Stimulated activated CD4-positive, alpha-beta T cell treated with anti-CD3 and anti-CD28 coated beads, Interleukin-15, amount 100 ng/mL, for 1 hour (primary cell): ENCODE measurements at places on chromosomes 7 and 10.

DNA sequence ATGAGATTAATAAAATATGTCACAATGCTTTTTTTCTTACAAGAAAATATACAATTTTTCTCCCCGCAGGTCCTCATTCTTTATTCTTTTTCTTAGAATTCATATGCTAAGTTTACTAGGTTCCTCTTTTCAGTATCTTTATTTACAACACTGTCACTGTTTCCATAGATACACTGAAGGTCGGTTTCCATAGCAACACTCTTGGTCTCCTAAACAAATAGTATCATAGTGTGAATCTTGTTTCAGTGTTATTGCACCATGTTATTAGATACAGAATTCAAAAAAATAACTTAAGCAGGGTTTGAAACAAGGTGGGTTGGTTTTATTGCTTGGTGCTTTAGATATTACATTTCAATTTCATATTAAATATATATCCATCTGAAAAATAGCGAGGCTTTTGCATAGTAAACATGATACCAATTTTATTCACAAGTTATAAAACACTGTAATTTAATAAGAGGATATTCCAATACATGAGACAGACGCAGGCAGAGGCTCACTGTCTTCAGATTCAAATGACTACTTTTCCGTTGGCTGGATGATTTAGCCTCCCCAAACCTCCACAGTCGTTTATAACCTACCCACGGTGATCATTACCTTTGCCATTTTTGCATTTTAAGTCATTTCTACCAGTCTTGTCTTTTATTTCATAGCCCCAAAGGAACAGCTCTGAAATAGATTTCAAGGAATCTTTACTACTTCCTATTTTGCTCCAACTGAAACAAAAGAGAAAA is 88.9 kb upstream of the KLF6 start:
- no peak for DNase-seq

DNA sequence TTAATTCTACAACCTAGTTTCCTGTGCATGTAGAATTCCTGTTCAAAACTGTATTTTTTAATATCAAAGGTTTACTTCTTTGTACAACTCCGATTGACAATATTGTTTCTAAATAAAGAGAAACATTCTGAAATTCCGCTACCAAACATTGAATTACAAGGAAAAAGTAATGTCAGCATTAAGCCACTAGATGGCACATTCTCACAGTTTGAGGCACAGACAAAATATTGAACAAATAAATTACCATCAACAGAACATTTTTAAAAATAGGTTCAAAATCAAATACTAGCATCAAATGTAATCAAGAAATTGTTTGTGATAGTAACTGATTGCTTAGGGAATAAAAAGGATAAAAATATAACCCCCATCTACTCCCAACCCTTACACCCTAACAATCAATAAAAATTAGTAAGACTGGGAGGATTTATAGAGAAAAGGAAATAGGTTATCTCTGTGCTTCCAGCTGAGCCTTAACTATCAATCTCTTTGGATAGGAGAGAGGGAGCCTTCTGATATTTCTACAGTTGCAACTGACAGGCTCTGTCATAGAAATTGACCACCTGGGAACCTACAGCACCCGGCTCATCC is 86.6 kb upstream of the C7orf33 start:
- no peak for DNase-seq

DNA sequence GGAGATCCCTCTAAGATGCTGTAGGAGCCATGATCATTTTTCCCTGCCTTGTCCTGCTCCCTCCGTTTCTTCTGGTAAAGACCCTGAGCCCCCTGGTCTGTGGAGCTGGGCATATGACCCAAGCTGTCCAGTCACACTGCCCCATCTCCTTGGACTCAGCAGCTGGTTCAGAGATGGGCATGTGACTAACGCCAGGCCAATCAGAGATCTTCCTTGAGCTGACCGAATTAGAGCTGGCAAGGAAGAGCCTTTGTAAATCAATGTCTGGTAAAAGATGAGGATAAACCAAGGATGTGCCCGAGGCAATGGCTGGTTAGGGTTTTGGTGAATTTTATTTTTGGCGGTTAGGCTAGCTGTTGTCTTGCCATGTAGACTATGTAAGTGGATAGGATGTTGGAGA is 173.3 kb downstream of the LCOR start:
- no peak for DNase-seq

GRCh38 chr10:121079226-121079625 is 228.1 kb downstream of the WDR11 start:
- DNase-seq: no peak

GRCh38 chr10:84175436-84175835 is 1.8 kb downstream of the GPR15LG start:
- DNase-seq: no peak

GRCh38 chr7:45088821-45089340 is at the start of gene NACAD:
Gene NACAD, minus strand, starts transcription at chr7:45088969. Its CDS starts 75 bp downstream, at chr7:45088894.
- DNase-seq: no peak

- DNase-seq: no peak
Observed at GRCh38 chr10:80260295-80261243, 28.9 kb downstream of the MAT1A start.

- DNase-seq: no peak
Observed at GRCh38 chr7:113159746-113160339, 41.5 kb upstream of the SMIM30 start.

DNA sequence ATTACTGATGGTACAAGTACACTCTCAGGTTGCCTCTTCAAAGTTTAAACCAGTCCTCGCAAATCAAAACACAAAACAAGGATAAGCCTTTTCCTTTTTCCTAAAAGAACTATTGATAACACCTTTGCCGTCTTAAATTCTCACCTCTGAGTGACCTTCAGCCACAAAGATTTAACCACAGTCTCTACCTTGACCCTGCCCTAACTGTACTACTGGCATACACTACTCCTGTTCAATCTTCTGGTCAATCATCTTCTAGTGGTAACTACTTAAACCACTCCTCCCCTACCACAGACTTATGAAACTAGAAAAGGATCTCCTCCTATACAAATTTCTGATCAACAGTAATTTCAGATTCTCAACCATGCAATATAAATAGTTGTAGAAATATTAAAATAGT is 15.1 kb downstream of the UPF2 start:
- DNase-seq: no peak

DNA sequence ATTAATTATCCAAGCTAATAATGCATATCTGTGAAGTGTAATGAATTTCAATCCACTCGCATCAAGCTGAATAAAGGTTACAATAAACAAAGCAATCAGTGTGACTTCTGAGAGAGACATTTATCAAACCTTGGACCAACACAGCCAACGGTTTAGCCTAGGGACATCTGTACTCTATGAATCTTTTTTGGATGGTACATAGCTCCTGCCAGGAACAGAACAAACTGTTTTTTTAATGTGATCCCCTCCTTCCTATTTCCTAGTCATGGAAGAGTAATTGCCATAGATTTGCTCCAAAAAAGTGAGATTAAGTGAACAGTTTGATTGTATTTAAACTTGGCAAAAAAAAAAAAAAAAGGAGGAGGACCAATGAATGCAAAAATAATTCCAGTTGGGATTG is 11.2 kb upstream of the NRCAM start:
- no peak for DNase-seq

GRCh38 chr10:66931340-66931948 is 5.6 kb downstream of the LRRTM3 start:
- no peak for DNase-seq

DNA sequence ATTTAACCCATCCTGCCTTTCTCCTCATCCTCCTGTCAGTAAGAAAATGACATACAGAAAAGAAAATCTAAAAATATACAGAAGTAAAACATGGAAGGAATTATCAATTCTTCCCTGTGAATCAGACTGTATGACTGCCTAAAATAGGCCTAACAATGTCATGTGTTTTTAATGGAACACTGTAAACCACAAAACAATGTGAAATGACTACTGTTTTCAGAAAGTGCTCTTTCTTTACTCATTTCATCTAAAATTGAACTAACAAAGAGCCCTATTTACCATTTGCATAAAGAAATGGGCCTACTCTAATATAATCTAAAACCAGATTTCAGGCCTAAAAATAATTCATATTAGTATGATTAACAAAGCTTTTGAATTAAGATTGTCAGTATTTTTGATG is 35.7 kb downstream of the SEMA3E start:
- DNase-seq: no peak

- no peak for DNase-seq
Observed at GRCh38 chr10:70442332-70442988, 979 bp upstream of the NODAL start.

- DNase-seq: no peak
Observed at GRCh38 chr10:36030516-36030915, 388.4 kb upstream of the FZD8 start.

DNA sequence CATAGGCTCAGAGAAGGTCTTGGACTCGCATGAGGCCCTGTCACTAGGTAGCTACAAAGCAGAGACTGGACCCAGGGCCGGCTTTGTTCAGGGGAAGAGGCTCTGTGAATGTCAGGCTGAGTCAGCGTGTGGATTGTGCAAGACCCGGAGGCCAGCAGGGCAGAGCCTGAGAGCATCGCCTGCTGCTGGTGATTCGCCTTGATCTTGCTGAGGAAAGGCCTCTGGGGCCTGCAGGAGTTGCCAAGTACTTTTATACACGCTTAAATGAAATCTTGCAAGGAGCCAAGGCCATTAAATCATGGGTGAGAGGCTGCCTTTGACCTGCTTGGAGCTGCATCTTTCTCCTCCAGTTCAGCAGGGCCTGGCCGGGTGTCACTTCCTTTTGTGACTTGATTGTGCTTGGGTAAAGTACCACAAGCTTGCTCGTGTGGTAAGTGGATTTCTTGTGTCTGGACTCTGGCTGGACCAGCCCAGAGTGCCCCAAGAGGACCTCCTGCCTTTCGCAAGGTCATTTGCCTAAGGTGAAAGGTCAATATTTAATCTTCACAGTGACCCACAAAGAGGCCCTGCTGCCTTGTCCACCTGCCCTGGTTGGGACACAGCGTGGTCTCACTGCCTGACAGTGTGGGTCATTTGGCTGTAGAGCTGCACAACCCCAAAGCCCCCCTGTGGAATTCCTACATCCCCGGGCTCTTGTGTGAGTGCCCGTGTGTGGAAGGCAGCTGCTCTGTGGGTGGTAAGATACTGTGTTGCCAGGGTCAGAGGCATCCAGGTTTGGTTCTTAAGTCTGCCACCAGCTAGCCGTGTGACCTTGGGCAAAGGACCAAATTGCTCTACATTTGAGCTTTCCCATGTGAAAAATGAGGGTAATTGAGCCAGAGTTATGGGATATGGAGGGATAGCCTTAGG is 38.6 kb upstream of the SH2D4B start:
- no peak for DNase-seq

GRCh38 chr10:42769673-42770072 is 12.9 kb upstream of the BMS1 start:
- no peak for DNase-seq
